ENCODE measurements at places on chromosomes 5 and 9.

DNA sequence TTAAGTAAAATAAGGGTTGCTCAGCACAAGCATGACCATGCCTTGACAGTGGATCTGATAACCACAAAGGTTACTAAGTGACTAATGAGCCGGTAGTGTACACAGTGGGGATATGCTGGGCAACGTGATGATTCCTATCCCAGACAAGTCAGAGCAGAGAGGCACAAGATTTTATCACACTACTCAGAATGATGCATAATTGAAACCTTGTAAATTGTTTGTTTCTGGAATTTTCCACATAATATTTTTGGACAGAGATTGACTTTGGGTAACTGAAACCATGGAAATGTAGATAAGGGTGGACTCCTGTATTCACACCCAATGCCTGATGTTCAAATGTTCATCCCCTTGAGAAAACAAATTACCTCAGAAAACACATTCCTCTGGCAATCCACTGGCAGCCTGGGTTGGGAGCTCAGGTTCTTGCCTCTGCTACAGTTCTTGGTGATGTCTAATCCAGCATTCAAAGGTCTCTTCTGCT is 16.2 kb upstream of the ERAP1 start:
- DNase-seq = peak; percentile 72

- DNase-seq = no peak
These were observed 20.9 kb downstream of the SH3GLB2 start for GRCh38 chr9:129007035-129007765.

DNA sequence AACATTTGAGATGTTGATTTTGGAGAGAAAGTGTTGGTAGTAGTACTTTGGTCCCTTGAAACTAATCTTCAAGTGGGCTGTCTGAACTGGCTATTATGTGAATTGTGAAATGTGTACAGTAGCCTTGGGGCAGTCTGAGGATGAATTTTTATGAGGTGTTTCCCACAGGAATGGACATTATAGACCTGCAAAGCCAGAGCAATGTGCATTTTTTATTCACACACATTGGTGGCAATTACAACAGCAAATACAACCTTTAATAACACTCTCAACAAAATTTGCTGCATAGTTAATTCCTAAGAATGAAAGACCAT is 147.0 kb downstream of the PAM start:
- no peak for DNase-seq

DNA sequence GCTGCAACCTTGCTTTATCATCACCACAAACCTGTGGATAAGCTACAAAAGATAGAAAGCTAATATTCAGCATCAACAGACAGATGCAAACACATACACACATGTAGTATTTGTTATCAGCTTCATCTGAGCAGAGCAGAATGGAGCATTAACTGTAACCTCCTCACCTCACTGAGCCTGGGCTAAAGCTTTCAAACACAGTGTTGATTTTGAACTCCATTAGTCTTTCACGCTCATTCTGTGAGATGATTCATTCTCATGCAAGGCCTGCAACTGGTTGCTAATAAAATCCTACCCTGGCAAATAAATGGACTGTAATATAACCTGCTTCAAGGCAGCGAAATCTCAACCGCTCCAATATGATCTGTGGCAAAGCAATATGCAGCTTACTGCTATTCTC is 1360.6 kb upstream of the ACO1 start:
- DNase-seq = no peak

DNA sequence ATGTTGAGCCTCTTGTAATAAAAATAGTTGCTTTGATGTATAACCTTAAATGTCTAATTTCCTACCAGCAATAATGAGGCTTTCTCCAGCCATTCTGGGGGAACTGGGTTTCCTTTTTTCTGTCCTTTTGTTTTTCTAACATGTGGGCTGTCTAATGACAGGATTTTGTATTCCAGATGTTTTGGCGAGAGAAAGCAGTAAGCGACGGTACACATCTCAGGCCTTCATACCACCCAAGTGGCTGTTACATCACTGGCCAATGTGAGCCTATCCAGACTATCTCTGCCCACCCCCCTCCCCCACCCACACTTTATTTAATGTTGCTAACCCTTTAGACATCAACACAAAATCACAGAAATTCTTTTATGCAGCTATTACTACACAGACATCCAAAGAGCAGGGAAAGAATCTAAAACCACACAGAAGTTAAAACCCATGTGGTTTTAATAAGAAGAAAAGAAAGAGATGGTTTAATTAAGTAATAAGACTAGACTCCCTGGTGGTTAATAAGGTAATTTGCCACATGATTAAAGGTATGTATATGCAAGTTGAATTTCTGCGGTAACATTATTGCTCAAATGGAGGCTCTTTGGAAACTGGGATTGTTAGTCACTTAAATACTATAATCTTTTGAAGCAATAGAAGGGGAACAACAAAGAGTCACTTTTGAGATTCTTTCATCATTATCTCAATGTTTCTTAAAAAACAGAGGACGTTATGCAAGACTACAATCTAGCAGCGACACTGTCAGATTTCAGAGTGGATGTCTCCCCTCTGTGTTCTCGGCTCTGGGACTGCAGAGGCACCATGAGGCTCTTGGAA is 365.1 kb downstream of the ENC1 start:
- peak; percentile 37 for DNase-seq

DNA sequence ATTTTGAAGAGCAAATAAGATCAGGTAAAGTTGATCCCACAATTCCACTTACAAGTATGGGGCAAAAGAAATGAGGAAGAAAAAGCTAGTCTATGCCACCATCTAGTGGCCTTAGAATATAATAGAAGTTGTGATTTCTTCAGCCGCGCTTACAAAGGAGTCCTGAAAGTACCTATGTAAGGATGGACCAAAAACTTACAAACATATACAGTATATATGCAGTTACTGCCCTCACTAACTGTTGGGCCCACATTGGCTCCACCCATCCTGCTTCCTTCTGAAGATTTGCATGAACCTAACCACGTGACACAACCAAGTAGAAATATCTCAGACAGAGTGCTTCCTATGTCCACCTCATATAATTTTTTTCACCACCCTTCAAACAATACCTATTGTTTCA is 11.7 kb upstream of the OR13D1 start:
- peak; percentile 68 for DNase-seq

GRCh38 chr9:137685035-137685740 is 66.4 kb downstream of the EHMT1 start:
- DNase-seq = no peak

- peak; percentile 39 for DNase-seq
These were observed 671 bp downstream of the LRRC26 start for GRCh38 chr9:137168904-137169856.

GRCh38 chr9:116152941-116153764 is 438 bp upstream of the PAPPA start:
- DNase-seq = peak; percentile 97

DNA sequence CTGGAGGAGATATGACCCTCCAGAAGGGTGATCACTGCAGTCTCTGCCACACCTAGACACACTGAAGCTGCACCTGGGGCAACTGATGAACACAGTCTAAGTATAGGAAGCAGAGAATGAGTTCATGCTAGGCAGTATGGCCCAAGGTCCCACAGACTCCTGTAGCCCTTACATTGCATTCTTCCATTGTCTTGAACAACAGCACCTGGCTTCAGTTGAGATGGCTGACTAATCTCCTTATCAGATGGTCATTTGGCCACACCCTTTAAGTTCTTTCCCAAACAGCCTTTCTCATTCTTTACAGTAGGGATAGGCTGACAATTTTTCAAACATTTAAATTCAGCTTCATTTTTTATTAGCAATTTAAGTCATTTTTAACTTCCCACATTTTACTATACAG is 23.1 kb downstream of the CENPK start:
- no peak for DNase-seq

GRCh38 chr9:92094655-92095054 is 20.6 kb downstream of the SPTLC1 start:
- DNase-seq = peak; percentile 24

DNA sequence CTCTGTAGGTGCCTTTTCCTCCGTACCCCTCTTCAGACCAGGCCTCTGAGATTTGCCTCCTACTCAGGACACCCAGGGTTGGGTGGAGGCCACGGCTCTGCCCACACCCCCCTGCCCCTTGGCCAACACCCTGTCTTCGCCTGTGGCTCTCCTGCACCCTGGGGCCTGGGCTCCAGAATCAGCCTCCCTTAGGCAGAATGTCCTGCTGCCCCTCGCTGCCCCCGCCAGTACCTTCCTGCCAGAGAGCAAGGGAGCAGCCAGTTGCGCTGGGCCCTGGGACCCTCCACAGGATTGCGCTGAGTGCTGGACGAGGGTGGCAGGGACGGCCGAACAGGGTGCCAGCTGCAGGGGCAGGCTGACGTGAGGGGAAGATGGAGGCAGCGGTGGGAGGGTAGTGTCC is 53.5 kb downstream of the COL5A1 start:
- DNase-seq = no peak

- DNase-seq = no peak
These were observed 73.2 kb downstream of the WNK2 start for GRCh38 chr9:93256878-93257807.

All from cardiac fibroblast (primary cell).